ENCODE measurements at places on chromosomes 1 and 21. TPM values are rescaled to one million over a fixed set of nuclear protein-coding genes. Genes with fewer than 3 reads are reported as not detected.

DNA sequence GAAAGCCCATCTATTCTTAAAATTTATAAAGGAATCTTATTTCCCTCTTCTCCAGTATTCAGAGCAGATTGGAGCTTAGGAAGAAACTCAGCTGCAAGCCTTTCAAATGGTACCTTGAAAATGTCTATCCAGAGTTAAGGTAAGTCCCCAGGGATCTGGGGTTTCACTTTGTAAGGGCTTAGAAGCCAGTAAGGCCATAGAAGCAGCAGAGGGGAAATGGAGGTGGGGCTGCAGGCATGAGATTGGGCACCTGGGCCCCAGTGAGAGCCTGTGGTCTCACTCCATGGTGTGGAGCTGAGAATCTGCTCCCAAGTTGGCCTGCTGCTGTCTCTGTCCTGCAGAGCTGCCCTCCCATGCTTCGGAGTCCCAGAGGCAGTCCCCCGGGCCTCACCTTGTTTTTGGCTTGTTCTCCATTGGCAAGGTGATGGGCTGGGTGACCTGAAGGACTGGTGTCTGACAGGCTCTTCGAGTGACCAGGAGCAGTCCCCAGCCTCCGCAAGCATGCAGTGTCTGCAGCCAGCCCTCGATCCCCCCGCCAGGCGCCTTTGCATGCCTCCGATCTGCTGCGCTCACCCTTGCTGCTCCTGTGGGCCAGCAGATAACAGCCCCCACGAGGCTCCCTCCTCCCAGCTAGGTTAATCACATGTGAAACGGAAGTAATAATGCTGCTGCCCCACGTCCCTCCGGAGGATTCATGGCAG is 163.1 kb downstream of the PGBD5 start:
- no peak for DNase-seq

- peak; percentile 30 for DNase-seq
Measured at GRCh38 chr1:54549181-54549924, 1.3 kb downstream of the ACOT11 start.

DNA sequence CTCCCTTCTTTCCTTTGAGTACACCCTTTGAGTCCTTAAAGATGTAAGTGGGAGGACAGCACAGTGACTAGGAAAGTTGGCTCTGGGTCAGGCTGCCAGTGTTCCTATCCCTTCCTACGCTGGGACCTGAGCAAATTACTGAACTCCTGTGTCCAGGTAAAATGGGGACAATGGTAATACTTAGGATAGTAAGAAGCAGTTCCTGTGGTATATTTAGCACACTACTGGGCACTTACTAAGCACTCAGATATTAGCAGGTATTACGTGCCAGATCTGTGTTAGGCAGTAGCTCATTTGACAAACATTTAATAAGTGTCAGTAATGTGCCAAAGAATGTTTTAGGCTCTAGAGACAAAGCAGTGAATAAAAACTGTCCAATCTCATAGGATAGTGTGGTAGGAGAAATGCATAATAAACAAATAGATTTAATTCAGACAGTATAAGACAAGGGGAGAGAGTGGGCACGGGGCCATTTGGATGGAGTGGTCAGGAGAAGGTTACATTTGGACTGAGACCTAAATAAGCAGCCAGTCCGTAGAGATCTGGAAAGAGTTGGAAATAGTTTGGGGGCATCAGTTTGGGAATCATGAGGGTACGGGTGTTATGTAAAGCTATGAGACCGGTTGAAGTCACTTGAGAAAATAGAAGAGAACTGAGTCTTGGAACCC is 26.2 kb upstream of the ZFP69B start:
- DNase-seq = no peak

- no peak for DNase-seq
Measured at GRCh38 chr1:85240643-85241042, 18.8 kb downstream of the C1orf52 start.

DNA sequence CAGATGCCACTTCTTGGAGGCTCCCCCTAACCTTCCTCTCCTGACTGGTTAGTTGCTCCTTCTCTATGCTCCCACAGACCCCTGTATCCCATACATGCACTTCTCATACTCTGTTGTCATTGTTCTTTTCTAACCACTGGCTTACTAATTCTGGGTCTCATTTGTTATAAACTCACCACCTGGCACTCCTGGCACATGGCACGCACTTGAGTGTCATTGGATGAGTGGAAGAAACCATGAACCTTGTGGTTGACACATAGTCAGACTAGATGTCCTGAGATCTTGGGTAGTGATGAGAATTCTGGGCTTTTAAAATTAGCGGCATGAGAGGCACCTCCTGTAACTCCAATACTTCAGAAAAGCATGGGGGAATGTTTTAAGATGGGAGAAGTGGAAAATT is 49.3 kb downstream of the TRIM62 start:
- DNase-seq = no peak

Gene CGN
- total RNA-seq = 0.27 TPM

DNA sequence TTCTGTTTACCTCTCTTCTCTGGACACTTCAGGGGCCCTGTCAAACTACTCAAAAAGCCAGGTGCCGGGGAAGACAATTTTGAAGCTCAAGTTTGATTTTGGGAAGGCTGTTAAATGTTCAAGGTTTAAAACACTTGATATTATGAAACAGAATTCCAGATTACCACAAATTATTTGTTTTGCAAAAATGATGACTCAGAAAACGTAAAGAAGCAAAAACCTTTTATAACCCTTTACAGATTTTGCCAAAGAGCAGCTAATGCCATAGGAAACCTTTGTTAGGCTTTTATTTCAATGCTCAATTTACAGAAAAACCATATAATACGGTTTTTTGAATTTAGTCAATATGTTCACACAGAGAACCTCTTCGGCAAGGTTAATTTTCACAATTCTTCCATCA is 593.4 kb upstream of the ZP4 start:
- no peak for DNase-seq

GRCh38 chr1:225253173-225253572 is 174.7 kb downstream of the LBR start:
- no peak for DNase-seq

Gene TIE1
- total RNA-seq = 24.5 TPM

DNA sequence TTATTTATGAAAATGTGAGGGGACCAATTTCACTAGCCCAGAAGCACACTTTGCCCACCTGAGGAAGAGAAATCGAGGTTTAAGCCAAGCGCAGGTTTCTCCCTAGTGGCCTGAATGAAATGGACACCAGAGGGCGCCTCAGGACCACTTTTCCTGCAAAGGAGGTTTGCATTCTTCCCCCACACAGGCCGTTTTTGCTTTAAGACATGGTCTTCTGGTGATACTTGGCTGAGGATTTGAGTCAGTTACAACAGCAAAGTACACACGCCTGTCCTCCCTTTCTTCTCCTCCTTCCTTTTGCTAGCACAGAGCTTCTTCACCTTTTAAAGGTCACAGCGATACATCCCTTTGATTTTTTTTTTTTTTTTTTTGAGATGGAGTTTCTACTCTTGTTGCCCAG is 5.4 kb downstream of the PLA2G2E start:
- peak; percentile 80 for DNase-seq

Gene F11R
- 9.9 TPM for total RNA-seq

- no peak for DNase-seq
Measured at GRCh38 chr1:107194380-107194779, 53.5 kb downstream of the NTNG1 start.

Gene SLC45A1
- 0.58 TPM for total RNA-seq

Gene EFNA1
- 28.9 TPM for total RNA-seq

- DNase-seq = peak; percentile 14
Measured at GRCh38 chr1:65791801-65792668, 660 bp upstream of the PDE4B start.

GRCh38 chr1:34532113-34532512 is 222.7 kb upstream of the GJB5 start:
- no peak for DNase-seq

DNA sequence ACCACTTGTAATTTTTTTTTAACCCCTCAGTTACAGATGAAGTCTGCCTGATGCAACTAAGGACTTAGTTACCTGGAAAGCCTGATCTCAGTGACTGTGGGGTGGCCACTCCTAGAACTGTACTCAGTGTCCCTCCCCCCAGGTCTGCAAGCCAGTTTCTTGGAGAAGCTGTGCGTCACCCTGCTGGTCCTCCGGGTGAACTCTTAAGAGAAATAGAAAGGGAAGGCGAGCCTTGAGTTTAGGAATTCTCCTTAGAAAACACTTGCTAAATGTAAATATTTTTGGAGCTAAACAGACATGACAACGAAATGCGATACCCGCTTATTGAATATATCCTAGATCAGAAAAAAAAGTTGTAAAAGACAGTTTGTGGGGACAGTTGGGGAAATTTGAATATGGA is 730 bp downstream of the SLC16A4 start:
- DNase-seq = peak; percentile 43

DNA sequence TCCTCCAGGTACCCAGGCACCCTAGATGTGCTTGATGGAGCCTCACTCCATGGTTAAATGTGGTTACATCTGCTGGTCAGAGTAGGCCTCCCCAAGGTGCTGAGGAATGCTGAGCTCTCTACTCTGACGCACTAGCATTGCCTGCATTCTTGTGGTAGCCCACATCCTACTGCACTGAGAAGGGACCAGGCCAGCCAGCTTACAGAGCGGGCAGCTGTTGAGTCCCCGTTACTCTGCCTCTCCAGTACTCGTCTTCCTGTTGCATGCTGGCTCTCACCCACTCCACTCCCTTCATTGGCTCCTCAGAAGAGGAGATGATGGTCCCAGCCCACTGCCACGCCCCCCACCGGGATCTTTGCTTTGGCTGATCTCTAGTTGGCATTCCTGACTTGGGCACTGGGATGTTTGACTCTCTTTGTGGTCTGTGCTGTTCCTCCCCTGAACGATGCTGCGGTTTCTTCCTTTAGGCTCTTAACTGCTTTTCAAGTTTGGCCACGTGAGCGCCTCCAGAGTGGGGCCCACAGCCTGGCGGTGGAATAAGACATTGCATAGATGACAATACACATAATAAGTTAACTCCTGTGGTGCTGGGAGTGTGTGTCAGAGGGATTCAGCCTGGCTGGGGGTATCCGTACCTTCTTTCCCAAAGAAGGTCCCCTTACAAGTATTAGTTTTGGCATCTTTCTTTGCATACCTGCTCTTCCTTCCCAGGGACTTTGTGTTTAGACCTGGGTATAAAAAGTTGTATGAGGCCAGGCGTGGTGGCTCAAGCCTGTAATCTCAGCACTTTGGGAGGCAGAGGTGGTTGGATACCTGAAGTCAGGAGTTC is 18.6 kb downstream of the AZIN2 start:
- DNase-seq = no peak

- no peak for DNase-seq
Measured at GRCh38 chr1:215084621-215085020, 2.1 kb downstream of the KCNK2 start.

GRCh38 chr1:11664336-11665065 is 501 bp downstream of the FBXO6 start:
- peak; percentile 39 for DNase-seq

DNA sequence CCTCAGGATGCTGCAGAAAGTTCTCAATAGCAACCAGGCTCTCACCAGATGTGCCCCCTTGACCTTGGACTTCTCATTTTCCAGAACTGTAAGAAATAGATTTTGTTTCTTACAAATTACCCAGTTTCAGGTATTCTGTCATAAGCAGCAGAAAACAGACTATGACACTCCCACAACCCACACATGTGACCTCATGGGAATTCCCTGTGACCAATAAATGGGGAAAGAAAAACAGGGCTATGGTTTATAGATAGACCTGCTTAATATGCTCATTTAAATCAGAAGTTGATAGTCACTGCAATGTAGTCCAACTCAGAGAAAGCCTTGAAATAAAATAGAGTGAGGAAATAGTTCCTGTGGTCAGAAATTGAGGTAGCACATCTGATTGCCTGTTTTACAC is 380.9 kb upstream of the PTBP2 start:
- DNase-seq = no peak

DNA sequence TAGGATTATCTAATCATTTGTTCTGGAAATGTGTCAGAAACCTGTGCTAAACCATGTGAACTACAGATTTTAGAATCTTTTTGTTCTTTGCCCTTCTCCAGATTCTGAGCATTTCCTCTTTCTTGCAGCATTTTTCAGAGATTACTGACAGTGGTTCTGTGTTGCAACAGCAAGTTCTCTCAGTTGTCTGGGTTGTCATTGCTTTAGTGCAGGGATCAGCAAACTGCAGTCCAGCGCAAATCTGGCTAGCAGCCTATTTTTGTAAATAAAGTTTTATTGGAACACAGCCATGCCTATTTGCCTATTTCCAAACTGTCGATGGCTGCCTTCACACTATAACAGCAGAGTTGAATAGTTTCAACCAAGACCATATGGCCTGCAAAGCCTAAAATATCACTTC is 66.3 kb upstream of the LRRC8D start:
- no peak for DNase-seq

GRCh38 chr1:204359474-204360255 is at the start of gene PLEKHA6:
PLEKHA6 (minus strand) TSS chr1:204359929; CDS start chr1:204273727, 86,202 bp downstream.
- peak; percentile 70 for DNase-seq

Gene CYP4A11
- not detected for total RNA-seq

DNA sequence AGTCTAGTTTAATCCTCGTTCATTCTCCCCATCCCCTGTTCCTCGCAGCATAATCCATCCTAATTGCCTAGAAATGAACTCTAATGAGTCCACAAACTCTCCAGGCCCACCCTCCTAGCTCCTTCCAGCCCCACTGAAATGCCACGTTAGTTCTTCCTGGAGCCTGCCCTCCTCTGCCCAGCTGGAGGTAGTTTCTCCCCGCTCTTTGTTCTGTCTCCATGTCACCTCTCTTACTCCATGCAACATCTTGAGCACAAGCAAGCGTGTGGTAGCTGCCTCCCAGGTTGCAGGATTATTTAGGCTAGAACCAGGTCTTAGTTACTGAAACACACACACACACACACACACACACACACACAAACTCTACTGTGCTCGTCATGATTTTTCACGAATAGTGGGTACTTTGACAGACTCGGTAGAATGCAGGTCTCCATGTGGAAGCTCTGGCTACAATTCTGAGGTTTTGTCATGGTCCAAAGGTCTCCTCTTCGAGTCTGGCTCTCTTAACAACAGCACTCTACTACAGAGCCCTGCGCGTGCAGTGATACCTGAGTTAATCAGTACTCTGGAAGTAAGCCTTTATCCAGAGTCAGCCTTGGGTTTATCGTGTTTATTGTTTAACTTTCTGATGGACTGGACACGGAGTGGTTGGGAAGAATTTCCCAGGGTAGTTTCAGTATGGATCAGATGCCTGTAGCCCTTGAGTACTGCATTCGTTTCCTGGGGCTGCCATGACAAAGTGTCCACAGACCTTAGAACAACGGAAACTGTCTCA is 27.5 kb downstream of the HUNK start:
- no peak for DNase-seq

GRCh38 chr1:96683931-96684330 is 37.7 kb upstream of the PTBP2 start:
- DNase-seq = no peak

Gene BNIPL
- total RNA-seq = 0.78 TPM

Gene EDN2
- 8.5 TPM for total RNA-seq

GRCh38 chr1:77220687-77221463 is 1.6 kb upstream of the PIGK start:
- no peak for DNase-seq

Gene LIN28A
- total RNA-seq = not detected

Gene AMY1C
- not detected for total RNA-seq
